ENCODE measurements at places on chromosomes 11 and 22.
A peak's percentile ranks its signal among the peaks of the same experiment; 100 is the strongest.

DNA sequence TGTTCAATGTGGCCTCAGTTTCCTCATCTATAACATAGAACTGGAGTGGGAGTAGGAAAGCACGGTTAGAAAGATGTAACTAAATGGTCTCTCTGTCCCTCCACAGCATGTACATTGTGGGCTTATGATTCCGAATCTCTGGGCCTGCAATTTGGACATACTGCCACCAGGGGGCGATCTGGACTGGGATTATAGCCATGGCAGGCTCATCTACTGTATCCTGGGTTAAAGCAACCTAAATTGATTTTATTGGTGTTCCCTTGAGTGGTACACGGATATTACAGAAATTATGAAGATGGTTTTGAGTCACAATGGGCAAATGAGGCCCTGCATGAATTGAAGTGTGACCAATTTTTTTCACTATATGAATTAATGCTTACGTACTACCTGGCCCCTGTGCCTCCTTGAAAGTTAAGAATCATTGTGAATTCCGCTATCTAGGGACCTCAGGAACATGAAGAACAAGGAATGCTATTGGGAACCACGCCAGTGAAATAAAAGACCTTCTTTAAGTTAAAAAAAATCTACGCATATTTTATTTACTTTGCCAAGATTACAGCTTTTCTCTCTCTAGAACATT is 32.9 kb downstream of the TST start:
- DNase-seq, result no peak

GRCh38 chr11:122362381-122362780 is 246.4 kb upstream of the BLID start:
- no peak for DNase-seq

GRCh38 chr11:82981852-82982251 is 80.3 kb downstream of the DDIAS start:
- DNase-seq, result no peak

- no peak for DNase-seq
Observed at GRCh38 chr11:95294701-95295100, 63.7 kb upstream of the SESN3 start.

- DNase-seq, result no peak
Observed at GRCh38 chr11:119816660-119817059, 87.7 kb upstream of the NECTIN1 start.

- DNase-seq, result no peak
Observed at GRCh38 chr11:2100361-2101170, 38.6 kb downstream of the IGF2 start.

GRCh38 chr22:50584106-50585096 is 1.8 kb upstream of the CHKB start:
- no peak for DNase-seq

GRCh38 chr11:123560006-123560405 is 94.4 kb downstream of the SCN3B start:
- no peak for DNase-seq

GRCh38 chr22:43288807-43289420 is 54.3 kb downstream of the SCUBE1 start:
- no peak for DNase-seq

- DNase-seq, result no peak
Observed at GRCh38 chr22:23533328-23533762, 46.7 kb downstream of the IGLL1 start.

- DNase-seq, result no peak
Observed at GRCh38 chr11:122158171-122158570, 42.2 kb upstream of the BLID start.

GRCh38 chr22:43554259-43554636 is 142.4 kb downstream of the MPPED1 start:
- no peak for DNase-seq

DNA sequence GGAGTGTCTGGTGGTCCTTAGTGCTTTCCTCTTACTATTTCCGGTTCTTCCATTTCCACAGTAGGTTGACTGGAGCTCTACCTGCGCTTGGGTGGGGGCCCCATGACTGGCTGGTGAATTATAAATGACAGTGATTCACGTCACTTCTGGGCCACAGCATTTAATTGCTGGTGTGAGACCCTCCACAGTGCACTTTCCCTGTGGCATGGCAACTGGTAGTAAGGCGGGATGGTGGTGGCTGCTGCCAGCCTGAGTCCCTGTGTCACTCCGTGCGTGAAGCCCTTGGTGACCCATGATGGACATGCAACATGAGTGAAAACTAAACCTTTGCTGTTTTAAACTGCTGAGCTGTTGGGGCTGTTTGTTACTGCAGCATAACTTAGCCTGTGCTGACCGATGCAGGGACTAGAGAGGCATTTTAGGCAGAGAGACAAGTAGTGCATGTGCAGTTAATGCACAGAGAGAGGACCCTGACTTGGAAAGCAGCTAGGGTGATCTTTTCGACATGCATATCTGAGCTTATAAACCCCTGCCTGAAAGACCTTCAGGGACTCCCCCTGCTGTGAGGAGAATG is 3.1 kb downstream of the PRDM11 start:
- no peak for DNase-seq

- DNase-seq, result no peak
Observed at GRCh38 chr11:45662665-45663485, 2.5 kb downstream of the CHST1 start.

DNA sequence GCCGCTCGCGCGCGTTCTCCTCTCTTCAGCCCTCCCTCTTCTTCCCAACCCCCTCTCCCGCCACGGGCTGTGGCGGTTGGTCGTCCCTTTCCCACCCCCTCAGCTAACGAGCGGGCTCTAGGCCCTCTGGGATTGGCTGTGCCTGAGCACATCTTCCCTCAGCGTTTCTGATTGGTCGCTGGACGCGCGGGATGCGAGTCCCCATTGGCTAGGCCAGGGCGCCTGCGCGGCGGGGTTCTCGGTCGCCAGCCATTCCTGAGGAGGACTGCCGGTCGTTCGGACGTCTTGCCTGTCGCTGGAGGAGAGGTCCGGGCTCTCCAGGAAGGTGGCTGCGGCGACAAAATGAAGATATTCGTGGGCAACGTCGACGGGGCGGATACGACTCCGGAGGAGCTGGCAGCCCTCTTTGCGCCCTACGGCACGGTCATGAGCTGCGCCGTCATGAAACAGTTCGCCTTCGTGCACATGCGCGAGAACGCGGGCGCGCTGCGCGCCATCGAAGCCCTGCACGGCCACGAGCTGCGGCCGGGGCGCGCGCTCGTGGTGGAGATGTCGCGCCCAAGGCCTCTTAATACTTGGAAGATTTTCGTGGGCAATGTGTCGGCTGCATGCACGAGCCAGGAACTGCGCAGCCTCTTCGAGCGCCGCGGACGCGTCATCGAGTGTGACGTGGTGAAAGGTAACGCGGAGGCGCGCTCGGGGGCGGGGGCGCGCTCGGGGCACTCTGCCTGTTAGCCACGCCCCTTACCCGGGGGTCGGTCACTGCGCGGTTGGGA is at the start of gene RBM14:
RBM14 (plus strand) TSS at position 252 of the 776 bp plus-strand sequence; CDS start at position 343, 91 bp downstream.
- DNase-seq, result peak; percentile 99

DNA sequence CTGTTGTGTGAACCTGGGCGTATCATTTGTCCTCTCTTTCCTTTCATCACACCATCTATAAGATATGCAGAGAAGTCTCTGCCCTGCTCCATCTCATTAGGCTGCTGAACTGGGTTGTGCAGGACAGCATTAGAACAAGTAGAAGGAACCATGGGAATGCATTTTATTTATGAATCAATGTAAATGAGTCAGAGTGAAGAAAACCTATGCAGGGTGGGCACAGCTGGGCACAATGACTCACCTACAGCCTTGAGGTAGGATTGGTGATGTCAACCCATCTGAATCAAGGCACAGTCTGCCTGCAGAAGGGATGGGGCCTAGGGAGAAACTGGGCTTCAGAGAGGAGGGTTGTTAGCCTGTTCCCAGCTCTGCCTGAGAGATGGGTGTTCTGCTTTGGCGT is 123.4 kb downstream of the CSNK2A3 start:
- DNase-seq, result no peak

DNA sequence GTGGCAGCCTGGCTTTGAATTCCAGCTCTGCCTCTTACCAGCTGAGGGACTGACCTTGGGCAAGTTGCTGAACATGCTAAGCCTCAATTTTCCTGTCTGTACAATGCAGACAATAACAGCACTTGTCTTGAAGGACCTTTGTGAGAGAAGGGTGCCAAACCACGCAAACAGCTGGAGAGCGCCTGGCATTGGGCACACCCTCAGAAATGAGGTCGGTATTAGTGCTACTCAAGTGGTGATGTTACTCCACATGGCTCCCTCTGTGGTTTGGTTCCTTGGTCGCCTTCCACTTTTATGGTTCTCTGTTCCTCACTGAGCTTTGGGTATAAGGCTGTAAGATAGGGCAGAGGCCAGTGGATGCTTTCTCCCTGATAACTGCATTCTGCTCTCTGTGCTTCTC is 8.2 kb downstream of the UBASH3B start:
- no peak for DNase-seq

DNA sequence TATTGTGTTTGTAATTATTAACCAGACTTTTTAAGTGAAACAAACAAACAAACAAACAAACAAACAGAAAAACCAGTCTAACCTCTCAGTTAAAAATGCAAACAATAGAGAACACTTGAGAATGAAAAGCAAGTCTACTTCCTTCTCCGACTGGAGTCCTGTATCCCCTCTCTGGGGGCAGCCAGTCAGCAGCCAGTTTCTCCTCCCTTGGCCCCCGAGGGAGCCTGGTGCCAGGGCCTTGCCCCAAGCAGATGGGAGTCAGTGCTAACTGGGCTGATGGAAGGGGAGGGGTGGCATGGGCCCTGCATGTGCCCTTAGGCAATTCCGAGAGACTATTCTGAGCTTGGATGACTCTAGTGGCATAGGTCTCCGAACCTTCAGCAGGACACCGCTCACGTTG is 137.2 kb downstream of the GRIK4 start:
- no peak for DNase-seq

DNA sequence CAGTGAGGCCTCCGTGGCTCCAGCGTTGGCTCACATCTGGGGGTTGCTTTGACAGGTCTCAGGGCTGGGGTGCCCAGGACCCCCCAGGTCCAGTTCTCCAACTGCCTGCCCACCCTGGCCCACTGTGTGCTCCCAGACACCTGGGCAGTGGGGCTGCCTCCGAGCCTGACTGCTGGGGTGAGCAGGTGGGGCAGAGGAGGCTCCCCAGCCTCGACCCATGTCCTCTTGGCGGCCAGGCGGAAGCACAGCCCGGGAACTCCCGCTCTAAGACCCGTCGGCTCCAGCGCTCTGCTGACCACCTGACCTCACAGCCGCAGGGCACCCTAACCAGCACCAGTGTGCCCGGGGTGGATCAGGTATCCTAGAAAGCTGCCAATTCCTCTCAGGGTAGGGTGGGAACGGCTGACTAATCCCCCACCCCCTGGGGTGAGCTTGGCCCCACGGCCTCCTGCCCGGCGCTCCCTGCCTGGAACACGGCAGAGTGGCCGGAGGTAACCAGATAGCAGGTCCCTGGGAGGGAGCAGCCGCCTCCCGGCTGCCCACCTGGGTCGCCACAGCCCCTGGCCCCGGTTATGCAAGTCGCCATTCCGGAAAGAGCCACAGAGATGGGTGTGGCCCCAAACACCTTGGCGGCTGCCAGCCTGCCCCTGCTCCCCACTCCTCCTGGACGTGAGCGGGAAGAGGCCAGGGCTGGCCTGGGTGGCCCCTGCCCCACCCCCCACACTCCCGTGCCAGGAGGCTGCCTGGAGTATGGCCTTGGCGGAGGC is 19.2 kb upstream of the MUC5B start:
- DNase-seq, result no peak

GRCh38 chr11:106306942-106307341 is 229.5 kb downstream of the AASDHPPT start:
- no peak for DNase-seq

GRCh38 chr11:14320020-14320419 is 39.0 kb downstream of the RRAS2 start:
- DNase-seq, result no peak

DNA sequence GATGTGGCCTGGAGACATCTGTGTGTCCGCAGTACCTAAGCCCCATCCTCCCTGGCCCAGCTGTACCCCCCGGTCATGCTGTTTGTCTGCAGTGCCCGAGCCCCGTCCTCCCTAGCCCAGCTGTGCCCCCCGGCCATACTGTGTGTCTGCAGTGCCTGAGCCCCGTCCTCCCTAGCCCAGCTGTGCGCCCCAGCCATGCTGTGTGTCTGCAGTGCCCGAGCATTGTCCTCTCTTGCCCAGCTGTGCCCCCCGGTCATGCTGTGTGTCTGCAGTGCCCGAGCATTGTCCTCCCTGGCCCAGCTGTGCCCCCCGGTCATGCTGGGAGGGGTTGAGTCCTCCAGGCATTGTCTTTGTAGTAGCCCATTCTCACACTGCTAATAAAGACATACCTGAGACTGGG is 7.6 kb upstream of the ARSA start:
- no peak for DNase-seq

DNA sequence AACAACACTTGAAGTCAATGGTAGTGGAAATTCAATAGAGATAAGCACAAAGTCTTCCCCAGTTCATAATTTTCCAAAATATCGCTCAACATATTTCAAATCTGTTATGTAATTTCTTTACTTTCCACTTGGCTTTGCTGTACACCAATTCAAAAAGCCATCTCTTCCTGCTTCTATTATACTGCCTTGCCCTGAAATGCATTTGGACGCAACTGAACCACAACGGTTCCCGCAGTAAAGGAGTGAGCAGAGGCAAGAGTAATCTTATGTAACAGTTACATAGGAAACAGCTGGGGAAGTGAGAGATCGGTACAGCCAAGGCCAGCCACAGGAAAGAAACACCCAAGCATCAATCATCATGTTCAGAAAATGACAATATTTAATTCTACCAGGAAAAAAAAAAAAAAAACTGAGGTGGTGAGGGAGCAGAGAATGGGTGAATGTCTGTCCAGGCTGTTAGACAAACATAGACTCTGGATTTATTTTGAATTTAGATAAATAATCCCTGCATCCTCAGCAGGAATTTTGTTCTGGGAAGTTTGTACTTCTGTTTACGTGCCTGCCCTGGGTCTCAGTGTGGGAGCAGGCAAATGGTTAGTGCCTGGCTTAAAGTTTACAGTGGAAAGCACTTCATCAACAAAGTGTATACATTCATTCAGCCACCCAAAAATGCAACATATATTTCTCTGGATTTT is 392.2 kb downstream of the ETS1 start:
- DNase-seq, result no peak

DNA sequence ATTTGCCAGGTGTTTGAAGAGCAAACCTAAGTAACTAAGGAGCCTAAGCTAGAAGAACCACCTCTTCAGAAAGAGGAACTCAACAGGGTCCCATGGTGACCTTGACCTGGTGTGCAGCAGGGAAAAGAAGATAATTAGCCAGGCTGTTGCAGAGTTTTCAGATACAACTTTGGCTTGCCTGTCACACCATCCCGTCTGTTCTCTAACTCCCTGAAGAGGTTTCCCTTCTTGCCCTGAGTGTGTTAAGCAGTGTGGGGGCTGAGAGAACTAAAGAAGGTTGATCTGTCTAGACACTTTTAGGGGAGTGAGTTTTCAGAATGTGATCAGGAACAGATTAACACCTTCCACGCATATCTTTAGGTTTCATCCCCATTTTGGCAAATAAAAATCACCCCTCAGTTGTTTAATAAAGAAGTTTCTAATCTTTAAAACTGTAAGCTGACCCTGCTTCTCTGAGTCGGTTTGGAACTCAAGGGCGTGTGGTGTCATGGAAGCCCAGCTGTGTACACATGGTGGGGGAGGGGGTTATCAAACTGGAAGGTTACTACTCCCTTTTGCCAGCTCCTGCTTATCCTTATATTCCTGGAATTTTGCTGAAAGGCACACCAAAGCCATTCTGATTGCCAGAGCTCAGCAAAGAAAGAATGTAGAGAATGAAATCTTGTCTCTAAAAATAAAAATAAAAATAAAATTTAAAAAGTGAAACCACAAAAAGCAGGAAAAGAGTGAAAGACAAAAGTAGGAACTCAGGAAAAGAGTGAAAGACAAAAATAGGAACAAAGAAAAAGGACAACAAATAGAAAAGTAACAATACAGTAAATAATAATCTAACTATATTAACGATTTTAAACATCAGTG is 70.2 kb downstream of the DBX1 start:
- DNase-seq, result no peak

- no peak for DNase-seq
Observed at GRCh38 chr22:47460861-47461260, 698.4 kb downstream of the TBC1D22A start.

Measured in left renal pelvis (tissue), 4 donors.